ENCODE measurements at places on chromosomes 2 and 18.

DNA sequence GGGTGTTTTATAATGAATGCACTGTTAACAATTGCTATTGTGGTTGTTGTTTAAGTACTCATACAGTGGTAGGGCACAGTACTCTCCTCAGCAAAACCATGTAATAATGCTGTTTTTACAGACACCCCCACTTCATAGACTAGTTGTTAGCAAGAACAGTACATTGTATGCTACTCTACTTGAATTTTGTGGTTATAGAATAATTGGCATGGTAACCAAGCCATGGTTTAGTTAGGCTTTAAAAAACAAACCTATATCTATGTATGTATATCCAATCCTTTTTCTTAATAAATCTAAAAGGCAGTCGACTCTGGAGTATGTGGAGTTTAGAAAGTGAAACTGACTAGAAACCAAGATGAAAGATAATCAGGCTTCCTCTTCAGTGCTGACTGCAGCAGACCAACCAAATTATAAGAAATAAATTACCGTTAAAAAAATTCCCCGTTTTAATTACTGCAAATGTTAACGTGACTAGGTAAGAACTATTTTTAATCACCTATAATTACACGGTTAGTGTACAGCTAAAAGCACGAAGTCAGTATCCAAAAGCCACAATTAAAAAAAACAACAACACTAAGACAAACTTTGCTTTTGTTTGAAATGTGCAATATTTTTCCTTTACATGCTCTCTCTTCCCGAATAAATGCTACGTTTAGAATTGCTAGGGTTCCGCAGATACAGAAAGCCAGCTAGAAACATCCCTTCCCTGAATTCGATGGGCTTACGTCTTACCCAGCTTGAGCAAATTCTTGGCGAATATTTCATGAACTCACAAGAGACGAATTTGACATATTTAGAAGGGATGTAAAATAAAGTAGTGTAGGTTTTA, 113.3 kb upstream of the SERTAD2 start:
- no peak for DNase-seq

DNA sequence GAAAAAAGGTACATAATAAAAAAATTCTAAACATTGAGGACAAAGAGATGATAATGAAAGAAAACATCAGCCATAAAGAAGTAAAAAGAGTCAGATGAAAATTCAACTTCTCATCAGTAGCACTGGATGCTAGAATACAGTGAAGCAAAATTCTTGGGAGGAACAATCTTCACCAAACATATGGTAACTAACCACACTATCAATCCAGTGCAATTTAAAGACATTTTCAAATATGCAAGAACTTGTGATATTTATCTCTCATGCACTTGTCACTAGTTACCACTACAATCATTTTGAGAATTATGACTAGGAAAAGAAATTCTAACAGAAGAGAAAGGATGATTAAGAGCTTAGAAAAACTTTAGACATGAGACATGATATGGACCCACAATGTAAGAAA, 127.4 kb downstream of the RTTN start:
- DNase-seq: no peak

GRCh38 chr2:227025510-227025909, 138.5 kb downstream of the COL4A4 start:
- no peak for DNase-seq

- no peak for DNase-seq
These were observed 290.7 kb downstream of the CYP26B1 start for GRCh38 chr2:71856773-71857525.

DNA sequence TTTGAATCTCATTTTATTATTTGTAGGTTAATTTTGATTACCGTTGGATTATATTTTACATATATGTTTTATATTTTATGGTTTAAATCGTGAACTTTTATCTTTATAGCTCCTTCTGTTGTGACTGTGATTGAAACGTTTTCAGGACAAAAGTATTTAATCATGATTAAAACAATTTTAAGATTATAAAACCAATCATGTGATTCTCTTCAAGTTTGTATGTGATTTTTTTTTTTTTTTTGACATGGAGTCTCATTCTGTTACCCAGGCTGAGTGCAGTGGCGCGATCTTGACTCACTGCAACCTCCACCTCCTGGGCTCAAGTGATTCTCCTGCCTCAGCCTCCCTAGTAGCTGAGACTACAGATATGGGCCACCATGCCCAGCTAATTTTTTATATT, 7.2 kb upstream of the RASGRP3 start:
- DNase-seq: no peak

DNA sequence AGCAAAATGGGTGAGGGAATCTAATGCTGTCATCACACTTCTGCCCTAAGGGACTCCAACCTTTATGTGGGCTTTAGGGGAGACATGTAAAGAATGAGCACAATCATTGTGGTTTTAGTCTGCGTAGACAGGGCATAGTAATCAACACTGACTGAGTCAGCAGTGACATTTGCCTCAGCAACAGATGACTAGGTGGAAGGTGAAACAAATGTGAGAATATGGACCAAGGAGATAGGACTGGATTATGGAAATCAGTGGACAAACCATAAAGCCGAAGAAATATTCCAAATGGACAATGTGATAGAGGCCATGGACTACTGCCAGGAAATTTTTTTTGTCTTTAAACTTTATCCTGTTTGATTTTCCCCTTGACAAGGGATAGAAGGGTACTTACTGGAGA, 83.9 kb downstream of the PDK1 start:
- no peak for DNase-seq

DNA sequence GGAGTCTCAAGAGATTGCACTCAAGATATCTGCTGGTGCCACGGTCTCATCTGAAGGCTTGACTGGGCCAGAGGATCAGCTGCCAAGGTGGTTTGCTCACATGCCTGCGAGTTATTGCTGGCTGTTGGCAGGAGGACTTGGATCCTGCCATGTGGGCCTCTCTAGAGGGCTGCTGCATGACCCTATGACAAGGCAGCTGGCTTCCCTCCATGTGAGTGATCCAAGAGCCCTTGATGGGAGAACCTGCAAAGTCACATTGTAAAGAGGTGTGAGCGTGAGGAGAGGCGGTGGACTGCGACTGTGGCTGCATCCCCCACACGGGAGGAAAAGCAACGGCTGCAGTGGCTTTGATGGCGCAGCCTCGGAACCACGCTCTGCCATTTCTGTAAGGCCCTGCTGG, 4.0 kb upstream of the ALLC start:
- no peak for DNase-seq
